ENCODE measurements at places on chromosomes 3 and 15.

GRCh38 chr15:69798481-69799250 lies 299.1 kb downstream of the TLE3 start:
- no peak for DNase-seq

DNA sequence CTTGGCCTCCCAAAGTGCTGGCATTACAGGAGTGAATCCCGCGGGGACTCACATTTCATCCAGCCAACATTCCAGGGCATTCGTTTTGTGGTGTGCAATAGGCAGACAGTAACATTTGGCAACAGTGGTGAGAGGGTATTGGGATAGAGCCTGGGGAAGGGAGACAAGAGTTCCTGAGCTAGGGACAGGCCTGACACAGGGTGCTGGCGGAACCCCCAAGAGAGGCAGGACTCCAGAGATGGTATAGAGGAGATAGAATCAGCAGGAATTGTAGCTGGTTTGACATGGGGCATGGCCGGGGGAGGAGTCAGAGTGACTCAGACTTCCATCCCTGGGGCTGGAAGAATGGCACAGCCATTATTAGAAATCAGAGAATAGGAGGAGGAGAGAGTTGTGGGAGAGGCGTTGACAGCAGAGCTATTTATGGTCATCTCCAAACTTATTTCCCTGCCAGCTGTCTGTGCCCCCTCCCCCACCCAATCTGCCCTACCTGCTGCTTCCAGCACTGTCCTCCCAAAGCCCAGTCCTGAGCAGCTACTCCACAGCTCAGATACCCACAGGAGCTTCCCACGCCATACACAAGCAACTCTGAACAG lies 4.4 kb upstream of the IDH2 start:
- DNase-seq: no peak

DNA sequence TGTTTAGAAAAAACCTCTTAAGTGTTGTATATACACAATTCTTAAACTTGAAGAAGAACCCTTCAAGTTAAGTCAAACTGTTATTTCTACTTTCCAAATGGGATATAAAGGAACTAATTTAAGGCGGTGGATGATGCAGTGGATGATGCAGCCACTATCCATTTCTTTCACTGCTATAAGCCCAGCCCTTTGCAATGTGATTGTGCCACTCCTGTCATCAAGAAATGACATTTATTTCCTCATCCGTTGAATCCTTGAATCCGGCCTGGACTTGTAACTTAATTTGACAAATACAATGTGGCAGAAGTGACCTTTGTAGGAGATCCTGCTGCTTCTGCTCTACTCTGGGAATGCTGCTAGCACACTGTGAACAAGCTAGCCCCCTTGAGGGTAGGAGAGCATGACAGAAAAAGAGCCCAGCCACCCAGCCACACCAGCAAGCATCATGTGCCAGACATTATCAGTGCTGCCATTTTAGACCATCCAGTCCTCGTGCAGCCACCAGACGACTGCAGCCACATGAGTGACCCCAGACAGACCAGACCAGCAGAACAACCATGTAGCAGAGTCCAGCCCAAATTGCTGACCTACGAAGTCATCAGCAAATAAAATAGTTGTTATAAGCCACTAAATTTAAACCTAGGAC lies 47.4 kb downstream of the UACA start:
- no peak for DNase-seq

GRCh38 chr3:73175698-73176097 lies 114.2 kb downstream of the EBLN2 start:
- DNase-seq: no peak

DNA sequence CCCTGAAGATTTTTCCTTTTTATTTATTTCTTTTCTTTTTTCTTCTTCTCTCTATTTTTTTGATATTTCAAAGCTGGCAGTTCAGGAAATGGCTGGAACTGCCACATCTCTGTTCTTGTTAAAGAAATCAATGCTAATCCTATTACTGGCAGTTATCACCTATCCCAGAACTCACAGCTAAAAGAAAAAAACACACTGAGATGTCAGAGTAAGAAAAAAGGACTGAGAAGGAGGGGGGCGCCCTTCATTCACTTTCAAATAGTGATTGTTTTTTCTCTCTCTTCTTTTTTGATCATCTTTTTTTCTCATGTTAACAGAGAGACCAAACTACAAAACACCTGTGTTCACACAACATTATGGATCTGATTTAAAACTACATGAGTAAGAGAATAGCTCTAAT lies 337.1 kb downstream of the IL20RB start:
- DNase-seq: no peak

DNA sequence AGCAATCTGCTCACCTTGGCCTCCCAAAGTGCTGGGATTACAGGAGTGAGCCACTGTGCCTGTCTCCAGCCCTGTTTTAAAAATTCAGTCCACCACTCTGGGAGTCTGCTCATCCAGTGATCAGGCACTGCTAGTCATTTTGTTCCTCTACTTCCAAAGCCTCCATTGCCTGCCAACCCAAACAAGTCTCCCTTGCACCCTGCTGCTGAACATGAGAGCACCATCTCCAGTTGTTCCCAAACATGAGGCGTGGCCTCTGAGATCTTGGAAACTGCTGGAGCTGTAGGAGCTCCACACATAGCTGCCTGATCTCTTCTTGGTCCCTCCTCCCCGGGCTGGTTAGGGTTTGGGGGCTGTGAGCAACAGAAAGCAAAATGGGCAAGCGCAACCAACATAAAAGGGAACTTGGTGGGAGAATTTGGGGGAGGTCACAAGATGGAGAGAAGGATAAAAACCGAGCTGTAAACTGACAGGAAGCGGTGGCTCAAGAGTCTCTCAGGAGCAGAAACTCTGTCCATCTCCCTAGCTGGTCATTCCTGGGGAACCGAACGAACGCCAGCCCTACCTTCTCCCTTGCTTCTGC lies 49.6 kb upstream of the TLE3 start:
- DNase-seq: no peak

DNA sequence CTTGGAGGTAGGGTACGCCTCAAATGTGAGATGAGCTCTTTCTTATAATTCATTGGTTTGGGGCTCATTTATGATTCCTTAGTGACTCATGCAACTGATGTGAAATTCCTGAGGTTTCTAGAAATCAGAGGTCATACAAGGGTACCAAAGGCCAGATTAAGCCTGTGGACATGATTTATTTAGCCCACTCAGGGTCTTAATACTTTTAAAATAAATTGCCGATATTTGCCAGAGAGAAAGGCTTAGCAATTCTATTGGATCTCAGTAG lies 289.0 kb downstream of the NEK10 start:
- no peak for DNase-seq

- peak; percentile 64 for DNase-seq
Measured at GRCh38 chr15:41940441-41940857, 31.9 kb downstream of the EHD4 start.

- DNase-seq: no peak
Measured at GRCh38 chr15:88513195-88513594, 33.3 kb downstream of the DET1 start.

All from activated T-cell treated with anti-CD3 and anti-CD28 coated beads for 48 hours (primary cell).